ENCODE measurements at places on chromosomes 2 and 18. TPM values are rescaled to one million over a fixed set of nuclear protein-coding genes. Genes with fewer than 3 reads are reported as not detected.

DNA sequence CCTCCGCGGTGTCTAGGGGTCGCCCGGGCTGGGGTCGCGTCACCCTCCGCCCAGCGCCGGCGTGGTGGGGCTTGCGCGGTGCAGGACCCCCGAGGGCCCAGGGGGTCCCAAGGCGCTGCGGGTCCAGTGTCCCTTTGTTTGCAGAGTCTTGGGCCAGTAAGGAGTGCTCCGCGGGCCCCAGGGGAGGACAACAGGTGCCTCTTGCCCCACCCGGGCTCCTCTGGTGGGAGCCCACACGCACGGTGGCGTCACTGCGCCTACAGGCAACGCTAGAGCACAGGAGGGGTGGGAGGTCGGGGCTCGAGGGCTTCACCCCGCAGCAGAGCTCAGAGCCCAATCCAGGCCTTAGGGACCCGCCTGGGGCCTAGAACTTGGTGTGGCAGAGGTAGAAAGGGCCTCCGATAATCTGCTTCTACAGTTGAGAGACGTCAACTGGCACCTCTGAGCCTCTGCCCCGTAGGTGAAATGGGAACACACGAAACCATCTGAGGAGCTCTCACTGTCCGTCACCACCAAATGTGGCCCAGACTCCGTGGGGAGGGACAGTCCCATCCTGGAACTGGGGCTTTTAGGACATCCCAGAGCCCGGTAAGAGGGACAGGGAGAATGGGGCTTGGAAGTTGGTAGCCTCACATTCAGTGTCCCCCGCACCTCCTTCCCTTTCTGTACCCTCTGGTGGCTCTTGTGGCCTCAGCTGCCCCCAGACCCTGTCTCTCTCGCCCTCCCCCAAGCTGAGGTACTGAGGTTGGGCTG is 1.4 kb downstream of the ARID5A start:
- peak overlapping the region; percentile 97 for H3K27ac ChIP-seq
- H3K36me3 ChIP-seq, result peaks cover 2% of the 10 kb centered on the region
- H3K27me3 ChIP-seq, result no peaks in the 10 kb centered on the region
- peaks cover 64% of the 10 kb centered on the region for H3K4me1 ChIP-seq

DNA sequence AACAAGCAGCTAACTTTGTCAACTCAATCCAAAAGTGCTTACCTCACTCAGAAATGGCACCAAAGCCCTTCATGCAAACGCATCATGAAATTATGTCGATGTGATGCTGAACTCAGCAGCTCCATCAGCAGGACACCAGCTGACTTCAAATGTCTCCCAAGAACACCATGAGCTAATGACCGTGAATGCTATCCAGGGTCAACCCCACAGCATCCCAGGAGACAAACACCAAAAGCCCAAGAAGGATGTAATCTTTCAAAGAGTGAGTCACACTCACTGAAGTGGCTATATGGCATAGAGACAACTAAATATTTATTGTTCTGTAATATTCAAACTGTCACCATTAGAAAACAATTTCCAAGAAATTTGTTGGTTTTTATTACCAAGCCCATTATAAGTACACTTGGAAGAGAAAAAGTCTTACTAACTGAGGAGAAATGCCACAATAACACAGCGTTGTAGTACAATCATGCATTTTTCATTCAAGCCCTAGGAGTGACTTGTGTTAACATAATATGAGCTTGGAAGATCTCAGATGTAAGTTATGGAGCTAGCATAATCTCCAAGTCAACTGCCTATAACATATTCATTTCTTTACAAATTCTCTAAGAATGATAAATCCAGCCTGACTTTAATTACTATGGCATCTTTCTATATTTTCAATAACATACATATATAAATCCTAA is 165.0 kb upstream of the CCDC68 start:
- H3K27ac ChIP-seq, result no peak overlapping the region
- DNase-seq, result no peak
- H3K36me3 ChIP-seq, result no peaks in the 10 kb centered on the region
- H3K4me3 ChIP-seq, result no peak overlapping the region
- H3K4me1 ChIP-seq, result no peaks in the 10 kb centered on the region

GRCh38 chr2:2181493-2181892 is 149.6 kb downstream of the MYT1L start:
- H3K4me1 ChIP-seq, result no peaks in the 10 kb centered on the region
- no peak overlapping the region for H3K4me3 ChIP-seq
- DNase-seq, result no peak
- no peak overlapping the region for H3K27ac ChIP-seq
- no peaks in the 10 kb centered on the region for H3K27me3 ChIP-seq

GRCh38 chr2:166173263-166173662 is 45.4 kb upstream of the SCN1A start:
- no peaks in the 10 kb centered on the region for H3K27me3 ChIP-seq
- DNase-seq, result no peak
- no peaks in the 10 kb centered on the region for H3K36me3 ChIP-seq
- H3K27ac ChIP-seq, result no peak overlapping the region
- H3K4me3 ChIP-seq, result no peak overlapping the region

DNA sequence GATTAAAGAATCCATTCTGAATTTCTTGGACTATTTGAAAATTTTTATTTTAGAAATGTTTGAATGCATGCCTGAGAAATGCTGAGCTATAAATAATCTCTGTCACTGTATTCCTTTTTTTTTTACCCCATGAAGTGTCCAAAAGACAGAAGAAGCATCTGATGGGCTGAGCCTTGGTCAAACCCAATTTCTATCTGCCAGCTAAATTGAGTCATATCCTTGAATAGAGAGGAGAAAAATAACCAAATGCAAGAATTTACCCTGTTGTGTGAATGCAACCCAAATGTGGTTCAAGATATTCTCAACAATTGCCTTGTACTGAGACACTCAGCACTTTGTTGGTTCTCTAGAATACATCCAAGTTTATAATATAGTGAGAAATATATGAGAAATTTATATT is 223.5 kb downstream of the UBE2E3 start:
- no peak for DNase-seq
- no peaks in the 10 kb centered on the region for H3K36me3 ChIP-seq
- no peak overlapping the region for H3K4me3 ChIP-seq
- H3K4me1 ChIP-seq, result no peaks in the 10 kb centered on the region
- H3K27ac ChIP-seq, result no peak overlapping the region
- H3K27me3 ChIP-seq, result no peaks in the 10 kb centered on the region

- H3K4me1 ChIP-seq, result no peaks in the 10 kb centered on the region
- H3K36me3 ChIP-seq, result no peaks in the 10 kb centered on the region
- no peak overlapping the region for H3K27ac ChIP-seq
- no peak overlapping the region for H3K4me3 ChIP-seq
- no peaks in the 10 kb centered on the region for H3K27me3 ChIP-seq
Observed at GRCh38 chr2:46232860-46233259, 64.3 kb upstream of the EPAS1 start.

DNA sequence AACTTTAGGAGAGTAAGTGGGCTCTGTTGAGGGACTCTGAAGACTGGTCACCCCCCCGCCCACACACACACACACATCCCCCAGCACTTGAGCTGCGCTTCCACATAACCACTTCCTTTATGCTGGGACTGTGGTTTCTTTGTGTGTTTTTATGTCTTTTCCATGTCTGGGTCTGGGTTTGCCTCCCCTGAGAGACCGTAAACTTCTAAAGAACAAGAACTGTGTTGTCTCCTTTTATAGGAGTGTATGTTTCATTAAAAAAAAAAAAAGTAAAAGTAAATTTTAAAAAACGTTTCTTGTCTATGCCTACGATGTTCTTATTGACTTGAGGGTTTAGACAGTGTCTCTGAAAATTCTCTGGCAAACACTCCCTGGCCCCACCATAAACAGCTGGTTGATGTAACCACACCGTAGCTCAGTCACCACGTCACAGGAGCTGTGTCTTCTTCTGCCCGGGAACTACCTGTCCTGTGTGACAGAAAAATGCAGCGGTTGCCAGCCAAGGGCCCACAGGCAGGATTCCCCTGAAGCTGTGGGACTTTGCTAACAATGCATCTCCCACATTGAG is 68.0 kb downstream of the KLHL29 start:
- no peaks in the 10 kb centered on the region for H3K4me1 ChIP-seq
- H3K27ac ChIP-seq, result peak overlapping the region; percentile 77
- H3K27me3 ChIP-seq, result no peaks in the 10 kb centered on the region
- no peaks in the 10 kb centered on the region for H3K36me3 ChIP-seq
- DNase-seq, result peak; percentile 80

- DNase-seq, result no peak
- H3K4me3 ChIP-seq, result no peak overlapping the region
- H3K27me3 ChIP-seq, result no peaks in the 10 kb centered on the region
- no peak overlapping the region for H3K27ac ChIP-seq
Observed at GRCh38 chr18:67425672-67426071, 90.8 kb downstream of the DSEL start.

DNA sequence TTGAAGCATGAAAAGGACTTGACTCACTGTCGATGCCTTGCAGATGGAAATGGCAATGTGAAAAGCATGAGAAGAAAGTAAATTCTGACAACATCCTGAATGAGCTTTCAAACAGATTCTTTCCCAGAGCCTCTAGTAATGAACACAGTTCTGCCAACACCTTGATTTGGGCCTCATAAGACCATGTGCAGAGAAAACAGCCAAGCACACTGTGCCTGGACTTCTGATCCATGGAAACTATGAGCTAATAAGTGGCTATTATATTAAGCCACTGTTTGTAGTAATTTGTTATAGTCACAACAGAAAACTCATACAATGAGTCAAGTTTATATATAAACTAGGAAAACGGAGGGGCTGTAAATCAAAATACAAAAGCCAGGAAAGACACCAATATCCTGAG is 477.3 kb downstream of the MBD2 start:
- no peak overlapping the region for H3K27ac ChIP-seq
- H3K27me3 ChIP-seq, result no peaks in the 10 kb centered on the region
- no peaks in the 10 kb centered on the region for H3K4me1 ChIP-seq

DNA sequence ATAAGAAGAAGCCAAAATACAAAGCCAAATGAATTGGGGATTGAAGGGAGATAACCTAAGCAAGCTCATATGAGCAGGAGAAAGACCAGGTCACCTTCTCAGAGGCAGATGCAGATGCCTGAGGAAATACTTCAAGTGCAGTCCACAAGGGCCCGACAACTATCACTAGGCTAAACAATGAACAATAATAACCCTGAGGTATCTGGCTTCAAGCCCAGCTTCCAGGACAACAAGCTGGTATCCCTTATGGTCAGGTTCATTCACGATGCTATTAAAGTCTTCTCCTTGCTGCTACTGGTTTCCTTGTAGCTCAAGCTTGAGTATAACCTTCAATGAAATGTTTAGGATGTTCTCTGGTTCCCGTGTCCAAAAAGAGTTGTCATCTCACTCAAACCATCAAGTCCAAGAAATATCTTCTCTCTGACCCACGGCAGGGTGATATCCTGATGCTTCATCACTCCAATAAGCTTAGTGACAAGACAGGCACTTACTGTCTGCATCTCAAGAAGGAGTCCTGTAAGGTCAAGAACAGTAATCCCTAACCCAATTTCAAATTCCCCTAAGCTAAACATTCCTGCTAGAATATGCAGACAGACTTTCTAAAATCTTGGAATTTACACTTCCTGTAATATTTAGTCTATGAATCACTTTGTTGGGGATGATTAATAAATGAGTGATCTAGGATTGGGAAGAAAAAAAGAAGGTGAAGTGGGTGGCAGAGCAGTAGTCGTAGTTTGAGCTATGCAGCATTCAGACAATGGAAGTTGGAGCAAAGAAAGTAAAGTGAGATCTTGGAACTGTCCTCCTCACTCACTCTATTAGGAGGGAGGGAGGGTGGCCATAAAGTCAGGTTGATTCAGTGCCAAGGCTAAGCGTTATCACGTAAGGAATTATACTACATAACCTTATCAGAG is 33.1 kb downstream of the CHN1 start:
- no peaks in the 10 kb centered on the region for H3K36me3 ChIP-seq
- no peak for DNase-seq
- H3K27me3 ChIP-seq, result no peaks in the 10 kb centered on the region
- H3K27ac ChIP-seq, result no peak overlapping the region
- no peak overlapping the region for H3K4me3 ChIP-seq

DNA sequence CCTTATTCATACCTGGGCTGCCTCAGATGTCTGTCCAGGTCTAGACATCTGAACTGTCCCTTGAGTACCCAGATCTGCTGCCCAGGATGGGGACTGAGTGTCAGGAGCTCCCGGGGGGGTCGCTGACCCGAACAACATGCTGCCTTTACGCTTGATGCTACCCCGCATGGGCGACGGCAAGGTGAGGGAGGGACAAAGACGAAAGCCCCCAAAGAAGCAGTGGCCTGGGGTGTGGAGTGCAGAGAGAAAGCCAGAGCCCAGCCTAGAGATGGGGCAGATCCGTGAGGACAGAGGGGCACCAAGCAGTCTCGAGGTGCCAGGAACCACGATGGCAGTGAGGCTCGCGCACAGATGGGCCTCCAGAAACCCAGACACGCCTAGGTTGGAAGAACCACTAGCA is 234.7 kb downstream of the ATAD2B start:
- no peaks in the 10 kb centered on the region for H3K4me1 ChIP-seq
- no peak overlapping the region for H3K27ac ChIP-seq
- no peak overlapping the region for H3K4me3 ChIP-seq
- peak; percentile 37 for DNase-seq
- H3K27me3 ChIP-seq, result no peaks in the 10 kb centered on the region
- peaks cover 15% of the 10 kb centered on the region for H3K36me3 ChIP-seq

GRCh38 chr2:68230241-68231060 is 21.9 kb downstream of the PPP3R1 start:
- no peak for DNase-seq
- no peak overlapping the region for H3K27ac ChIP-seq
- peak overlapping the region; percentile 1 for H3K4me3 ChIP-seq

DNA sequence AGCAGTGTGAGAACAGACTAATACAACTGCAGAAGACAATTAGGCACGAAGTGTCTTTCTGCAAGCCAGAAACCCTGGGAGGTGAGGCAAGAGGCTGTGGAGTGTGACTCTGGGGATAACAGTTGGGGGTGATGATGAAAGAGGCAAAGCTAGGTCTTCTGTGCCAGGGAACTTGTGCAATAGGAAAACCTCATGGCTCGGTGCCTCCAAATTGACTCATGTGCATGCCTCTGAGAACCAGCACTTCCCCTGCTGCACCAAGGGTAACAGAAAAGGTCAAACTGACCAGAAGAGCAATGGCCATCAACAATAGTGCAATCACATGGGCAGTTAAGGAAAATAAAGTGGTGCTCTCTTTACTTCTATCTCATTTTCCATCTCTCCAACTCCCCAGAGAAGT is 136.4 kb downstream of the SCG2 start:
- peaks cover 16% of the 10 kb centered on the region for H3K4me1 ChIP-seq
- DNase-seq, result peak; percentile 89
- H3K27me3 ChIP-seq, result no peaks in the 10 kb centered on the region
- H3K27ac ChIP-seq, result peak overlapping the region; percentile 26
- no peak overlapping the region for H3K4me3 ChIP-seq
- H3K36me3 ChIP-seq, result no peaks in the 10 kb centered on the region

The CTAGE1 gene
- not detected for total RNA-seq

The TMBIM1 gene
- 157 TPM for total RNA-seq

The REG3A gene
- total RNA-seq, result not detected

All from sigmoid colon (tissue), 7 donors.